Posterior vena cava (tissue), 2 donors: ENCODE measurements at places on chromosomes 13 and 19. TPM values are rescaled to one million over a fixed set of nuclear protein-coding genes. Genes with fewer than 3 reads are reported as not detected.

DNA sequence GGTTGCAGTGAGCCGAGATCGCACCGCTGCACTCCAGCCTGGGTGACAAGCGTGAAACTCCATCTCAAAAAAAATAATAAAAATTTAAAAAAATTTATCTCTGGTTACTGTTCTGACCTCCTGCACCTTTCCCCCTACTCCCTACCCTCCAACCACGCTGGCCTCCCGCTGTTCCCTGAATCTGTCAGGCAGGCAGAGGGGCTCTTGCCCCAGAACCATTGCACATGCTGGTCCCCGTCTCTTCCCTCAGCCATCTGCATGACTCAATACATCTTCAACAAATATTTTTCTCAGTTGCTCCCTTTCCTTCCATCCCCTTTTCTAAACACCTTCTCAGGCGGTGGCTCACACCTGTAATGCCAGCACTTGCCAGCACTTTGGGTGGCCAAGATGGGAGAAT lies 1.1 kb upstream of the FAM187B start:
- DNase-seq = peak; percentile 51

DNA sequence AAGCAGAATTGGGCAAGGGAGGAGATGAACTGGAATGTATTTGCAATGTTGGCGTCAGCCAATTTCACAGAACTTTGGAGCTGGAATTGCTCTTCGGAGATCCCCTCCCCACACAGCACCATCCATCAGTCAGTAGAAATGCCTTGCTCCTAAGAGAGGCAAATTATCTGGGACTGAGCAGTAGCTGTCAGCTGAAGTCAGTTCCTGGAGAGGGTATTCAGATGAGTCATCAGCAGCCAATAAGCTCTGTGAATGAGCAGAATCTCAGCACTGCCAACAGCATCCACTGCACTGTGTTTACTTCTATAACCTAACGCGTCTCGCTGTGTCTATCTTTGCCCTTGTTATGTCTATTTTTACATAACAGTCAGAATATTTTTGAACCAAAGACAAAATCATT lies 213.7 kb downstream of the SLITRK5 start:
- DNase-seq = no peak

DNA sequence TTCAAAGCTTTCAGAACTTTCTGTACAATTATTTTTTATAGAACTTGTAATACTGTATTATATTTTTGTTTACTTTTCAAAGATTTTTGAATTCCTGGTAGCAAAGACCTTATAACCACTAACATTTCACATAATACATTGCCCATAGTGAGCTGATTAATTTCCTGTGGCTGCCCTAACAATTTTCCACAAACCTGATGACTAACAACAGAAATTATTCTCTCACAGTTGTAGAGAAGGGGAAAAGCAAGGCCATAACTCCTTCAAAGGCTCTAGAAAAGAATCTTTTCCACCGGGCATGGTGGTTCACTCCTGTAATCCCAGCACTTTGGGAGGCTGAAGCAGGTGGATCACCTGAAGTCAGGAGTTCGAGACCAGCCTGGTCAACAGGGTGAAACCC lies 19.1 kb downstream of the KLF12 start:
- DNase-seq = no peak

DNA sequence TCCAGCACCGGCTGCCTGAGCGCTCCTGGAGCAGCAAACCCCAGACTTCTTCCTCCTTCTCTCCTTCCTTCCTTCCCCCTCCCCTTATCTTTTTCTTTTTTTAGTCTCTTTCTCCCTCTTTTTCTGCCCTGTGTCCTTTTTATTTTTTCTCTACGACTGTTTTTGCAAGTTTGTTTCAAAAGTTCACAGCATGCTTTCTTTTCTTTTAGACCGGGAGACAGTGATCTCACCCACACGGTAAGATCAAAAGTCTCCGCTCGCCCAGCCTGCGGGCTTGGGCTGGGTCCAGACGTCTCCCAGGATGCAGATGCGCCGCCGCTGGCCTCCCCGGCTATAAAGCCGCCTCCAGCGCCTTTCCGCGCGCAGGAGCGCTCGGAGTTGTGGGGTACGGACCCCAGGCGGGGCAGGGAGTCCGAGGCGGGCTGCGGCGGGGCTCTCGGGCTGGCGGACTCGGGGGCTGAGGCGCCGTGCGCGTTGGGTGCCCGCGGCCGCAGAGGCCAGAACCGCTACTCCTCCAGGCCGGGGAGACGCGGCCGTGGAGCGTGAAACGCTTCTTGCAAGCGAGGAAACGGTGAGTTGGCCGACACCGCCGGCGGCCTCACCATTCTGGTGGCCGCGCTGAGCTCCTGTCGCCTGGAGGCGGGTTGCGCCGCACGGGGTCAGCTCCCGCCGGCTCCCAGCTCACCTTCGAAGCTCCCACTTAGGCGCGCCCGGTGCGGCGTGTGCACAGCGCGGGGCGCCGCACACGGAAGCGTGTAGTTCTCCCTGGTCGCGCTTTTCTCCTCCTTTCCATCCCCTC lies 2.0 kb upstream of the TSHZ3 start:
- DNase-seq = no peak

DNA sequence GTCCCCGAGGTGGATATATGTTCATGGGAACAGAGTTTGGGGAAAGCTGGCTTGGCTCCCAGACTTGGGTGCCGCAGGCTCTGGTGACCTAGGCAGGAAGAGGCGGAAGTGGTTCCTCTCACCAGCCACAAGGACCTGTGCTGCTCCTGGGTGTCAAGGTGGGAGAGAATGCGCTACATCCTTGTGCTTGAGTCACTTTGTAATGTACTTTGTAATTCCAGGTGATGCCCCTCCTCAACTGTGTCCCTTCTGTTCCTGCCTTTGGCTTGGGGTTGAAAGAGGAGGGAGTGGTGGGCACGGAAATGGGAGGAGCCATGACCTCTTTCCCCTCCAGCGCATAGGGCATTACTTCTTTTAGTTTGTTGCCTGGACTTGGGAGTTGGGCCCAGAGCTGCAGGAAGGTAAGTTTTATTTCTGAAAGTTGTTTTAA lies 10.9 kb downstream of the GARRE1 start:
- DNase-seq = no peak

DNA sequence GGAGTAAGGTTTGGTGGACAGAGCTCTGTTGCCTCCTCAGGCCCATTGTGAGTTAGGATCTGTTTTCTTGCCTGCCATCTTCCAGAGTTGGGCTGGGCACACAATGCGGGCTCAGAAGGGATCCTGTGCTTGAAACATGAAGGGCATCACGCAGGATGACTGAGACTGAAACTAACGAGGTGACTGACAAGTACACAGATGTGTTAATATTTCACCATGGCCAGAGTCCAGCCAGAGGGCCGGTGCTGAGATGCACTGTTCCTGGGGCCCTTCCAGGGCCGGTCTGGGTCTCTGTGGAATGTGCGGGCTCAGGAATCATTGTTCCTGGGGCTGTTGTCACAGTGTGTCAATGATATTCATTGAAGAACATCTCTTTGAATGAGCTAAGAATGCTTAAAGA lies 163.7 kb downstream of the URI1 start:
- DNase-seq = peak; percentile 29

ZSCAN4 gene
- total RNA-seq = not detected

TPRX1 gene
- total RNA-seq = not detected

DNA sequence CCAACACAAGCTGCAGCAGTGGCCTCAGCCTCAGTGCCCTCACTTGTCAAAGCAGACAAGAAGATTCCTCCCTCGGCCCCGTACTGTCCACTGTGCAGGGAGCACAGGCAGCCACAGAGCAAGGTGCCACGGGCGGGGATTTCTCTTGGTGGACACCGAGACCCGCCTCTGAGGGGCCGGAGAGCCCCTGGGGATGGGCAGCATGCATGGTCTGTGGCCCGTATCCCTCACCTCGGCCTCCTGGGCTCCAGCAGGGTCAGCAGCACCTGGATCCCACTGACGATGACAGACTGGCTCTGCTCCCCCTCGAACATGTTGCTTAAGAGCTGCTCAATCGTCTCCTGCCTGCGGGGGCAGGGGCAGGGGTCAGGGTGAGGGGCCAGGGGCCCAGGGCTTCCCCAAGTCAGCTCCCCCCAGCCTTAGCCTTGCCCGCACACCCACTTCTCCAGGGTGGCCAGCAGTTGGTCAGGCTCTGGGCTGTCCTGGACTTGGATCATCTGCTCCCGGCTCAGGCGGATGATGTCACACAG lies 13.4 kb upstream of the TMEM86B start:
- DNase-seq = no peak

ZNF506 gene
- total RNA-seq = 19.6 TPM

ADGRE3 gene
- total RNA-seq = not detected

DNA sequence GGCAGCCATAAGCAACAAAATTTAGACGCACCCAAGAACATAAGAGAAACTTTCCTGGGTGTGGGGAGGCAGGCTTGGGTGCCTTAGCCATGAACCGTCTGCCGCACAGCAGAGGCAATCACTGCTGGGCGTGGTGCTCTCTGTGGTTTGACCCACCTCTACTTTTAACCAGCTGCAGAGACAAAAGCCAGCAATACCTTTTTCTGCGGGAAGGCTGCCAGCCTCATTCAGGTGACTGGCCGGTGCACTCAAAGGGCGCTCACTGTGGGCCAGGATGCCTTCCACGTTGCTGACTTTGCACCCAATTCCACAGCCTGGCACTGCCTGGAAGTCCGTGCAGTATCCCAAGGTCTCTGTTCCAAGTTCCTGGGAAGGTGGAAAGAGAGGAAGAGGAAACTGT lies 69.1 kb downstream of the ATP7B start:
- no peak for DNase-seq

F10 gene
- 48.4 TPM for total RNA-seq

C5AR1 gene
- 33.4 TPM for total RNA-seq

ZNF675 gene
- total RNA-seq = 6.6 TPM

- DNase-seq = no peak
Observed at GRCh38 chr13:36891752-36892151, 28.3 kb downstream of the SMAD9 start.

GRCh38 chr13:65830411-65831205 lies 1399.5 kb downstream of the PCDH9 start:
- DNase-seq = no peak

FXYD1 gene
- total RNA-seq = 183 TPM

DNA sequence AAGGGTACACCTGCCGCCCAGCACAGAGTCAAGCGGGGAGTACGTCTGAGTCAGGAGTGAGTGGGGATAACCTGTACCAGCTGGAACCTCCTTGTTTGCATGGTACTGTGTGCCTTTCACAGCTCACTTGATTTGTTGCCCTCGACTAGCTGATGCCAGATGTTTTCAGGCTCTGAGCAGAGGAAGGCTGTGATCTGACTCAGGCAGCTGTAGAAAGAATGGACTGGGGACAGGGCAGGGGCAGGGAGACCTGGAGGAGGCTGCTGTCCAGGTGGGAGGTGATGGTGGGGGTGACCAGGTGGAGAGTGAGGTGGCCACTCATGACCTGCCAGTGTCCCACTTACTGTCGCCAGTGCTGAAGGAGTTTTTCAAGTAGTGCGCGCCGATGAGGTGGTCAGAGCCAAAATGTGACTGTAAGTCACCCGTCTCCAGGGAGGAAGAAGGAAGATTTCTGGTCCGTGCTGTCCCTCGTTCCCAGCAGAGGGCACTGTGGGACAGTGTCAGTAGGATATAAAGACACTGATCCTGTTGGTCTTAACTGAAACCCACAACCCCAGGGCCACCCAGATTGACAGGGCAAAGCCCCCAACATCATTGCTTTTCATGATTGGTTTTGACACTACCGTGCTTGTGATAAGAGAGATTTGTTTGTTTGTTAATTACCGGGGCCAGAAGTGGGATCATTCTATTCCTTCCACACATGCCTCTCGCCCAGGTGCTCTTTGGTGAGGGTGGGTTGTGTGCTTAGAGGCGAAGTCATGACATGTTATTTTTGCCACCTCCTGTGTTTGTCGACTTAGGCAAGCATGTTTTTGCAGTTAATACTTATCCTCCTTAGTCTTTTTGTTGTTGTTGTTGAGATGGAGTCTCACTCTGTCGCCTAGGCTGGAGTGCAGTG lies 128.4 kb downstream of the DPF1 start:
- peak; percentile 91 for DNase-seq

- DNase-seq = no peak
Observed at GRCh38 chr19:39839678-39840327, 5.8 kb upstream of the DYRK1B start.

GRCh38 chr19:57314146-57314545 lies 6.1 kb upstream of the ZNF543 start:
- no peak for DNase-seq

GRCh38 chr19:14114854-14115253 lies 2.7 kb downstream of the PRKACA start:
- DNase-seq = peak; percentile 88

- no peak for DNase-seq
Observed at GRCh38 chr13:100502446-100502845, 86.1 kb downstream of the GGACT start.

DNA sequence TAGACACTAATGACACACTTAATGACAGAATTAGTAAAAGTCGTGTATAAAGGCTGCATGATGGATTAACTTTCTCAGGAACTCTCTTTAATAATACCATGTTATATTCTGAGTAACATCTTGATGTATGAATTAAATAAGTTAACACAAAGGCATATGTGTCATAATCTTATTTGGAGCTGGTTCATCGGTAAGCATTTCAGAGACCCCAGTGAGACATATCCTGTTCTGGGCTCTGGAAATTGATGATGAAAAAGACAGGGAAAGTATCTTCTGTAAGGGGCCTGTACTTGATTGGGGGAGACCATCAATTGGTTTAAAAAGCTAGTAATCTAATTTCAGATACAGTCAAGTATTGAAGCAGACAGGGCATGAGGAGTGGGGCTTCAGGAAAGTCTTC lies 547.9 kb downstream of the GPC6 start:
- DNase-seq = no peak

- DNase-seq = no peak
Observed at GRCh38 chr19:23999821-24000610, 85.3 kb downstream of the ZNF726 start.

DNA sequence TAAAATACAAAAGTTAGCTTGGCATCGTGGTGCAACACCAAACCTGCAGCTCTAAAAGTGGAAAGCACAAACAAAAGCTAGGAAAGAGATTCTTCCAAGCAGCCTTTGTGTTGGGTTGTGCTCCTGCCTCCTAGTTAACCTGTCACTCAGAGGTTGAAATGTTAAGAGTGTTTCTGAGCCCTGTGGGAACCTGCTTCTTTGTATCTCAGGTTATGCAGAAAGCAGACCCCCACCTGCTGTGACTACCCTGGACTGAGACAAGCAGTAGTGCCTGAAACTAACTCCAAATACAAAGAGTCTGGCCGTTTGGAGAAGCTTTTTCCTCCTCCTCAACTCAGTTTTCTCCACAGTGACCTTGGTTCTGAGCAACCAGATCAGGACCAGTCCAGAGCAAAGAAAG lies 158.4 kb upstream of the CSNK1A1L start:
- DNase-seq = no peak

SIX5 gene
- total RNA-seq = 22.4 TPM

DNA sequence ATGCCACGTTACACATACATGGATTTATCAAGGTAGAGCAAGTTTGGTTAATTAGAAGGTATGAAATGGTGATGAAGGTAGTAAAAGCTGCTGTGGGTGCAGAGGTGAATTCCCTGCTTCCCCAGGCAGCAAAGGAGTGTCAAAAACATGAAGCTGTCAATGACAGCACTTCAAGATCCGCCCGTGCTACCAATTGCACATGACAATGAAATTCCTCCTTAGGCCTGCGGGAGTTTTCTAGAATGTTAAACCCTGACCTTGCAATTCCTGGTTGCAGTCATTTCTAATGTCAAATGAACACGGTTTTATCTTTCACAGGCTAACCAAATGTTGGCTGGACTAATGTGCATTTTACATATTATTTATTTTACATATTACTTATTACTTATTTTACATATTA lies 67.7 kb upstream of the LSM14A start:
- DNase-seq = no peak
